ENCODE measurements at places on chromosomes 3 and 15.

DNA sequence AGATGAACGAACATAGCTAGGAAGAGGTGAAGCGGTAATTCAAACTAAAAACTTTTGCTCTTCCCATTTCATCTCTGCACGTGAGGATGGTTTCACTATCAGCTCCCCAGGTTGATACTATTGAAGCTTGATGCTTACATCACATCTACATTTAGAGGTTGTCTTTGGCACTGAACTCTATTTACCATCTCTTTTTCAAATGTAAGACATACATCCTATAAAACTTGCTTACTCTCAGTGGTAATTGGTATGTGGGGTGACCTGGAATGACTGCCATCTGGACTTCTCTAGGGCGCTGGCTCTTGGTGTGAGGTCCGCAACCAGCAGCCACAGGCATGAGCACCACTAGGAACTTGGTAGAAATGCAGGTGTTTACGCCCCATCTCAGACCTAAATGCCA is 118.1 kb downstream of the AKAP13 start:
- no peak for DNase-seq

DNA sequence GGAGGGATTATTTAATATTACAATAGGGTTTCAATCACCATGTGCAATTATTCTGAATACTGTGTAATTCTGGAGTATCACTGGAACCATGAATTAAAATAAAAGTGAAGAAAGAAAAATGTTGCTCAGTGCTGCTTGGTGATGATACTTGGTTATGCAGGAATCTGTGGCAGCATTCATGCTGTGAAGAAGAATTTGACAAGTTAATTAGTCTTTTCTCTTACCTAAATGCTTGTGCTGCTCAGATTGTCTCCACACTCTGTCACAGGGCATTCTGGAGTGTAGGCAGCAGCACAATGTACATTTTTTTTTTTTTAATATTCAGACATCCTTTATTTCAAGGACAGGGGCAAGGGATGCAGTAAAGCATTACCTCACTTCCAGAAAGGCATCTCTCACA is 749.3 kb upstream of the CADM2 start:
- DNase-seq = no peak

GRCh38 chr3:38689346-38689745 is 39.9 kb upstream of the SCN5A start:
- no peak for DNase-seq

- no peak for DNase-seq
Measured at GRCh38 chr3:175692256-175692655, 833.1 kb downstream of the NAALADL2 start.

DNA sequence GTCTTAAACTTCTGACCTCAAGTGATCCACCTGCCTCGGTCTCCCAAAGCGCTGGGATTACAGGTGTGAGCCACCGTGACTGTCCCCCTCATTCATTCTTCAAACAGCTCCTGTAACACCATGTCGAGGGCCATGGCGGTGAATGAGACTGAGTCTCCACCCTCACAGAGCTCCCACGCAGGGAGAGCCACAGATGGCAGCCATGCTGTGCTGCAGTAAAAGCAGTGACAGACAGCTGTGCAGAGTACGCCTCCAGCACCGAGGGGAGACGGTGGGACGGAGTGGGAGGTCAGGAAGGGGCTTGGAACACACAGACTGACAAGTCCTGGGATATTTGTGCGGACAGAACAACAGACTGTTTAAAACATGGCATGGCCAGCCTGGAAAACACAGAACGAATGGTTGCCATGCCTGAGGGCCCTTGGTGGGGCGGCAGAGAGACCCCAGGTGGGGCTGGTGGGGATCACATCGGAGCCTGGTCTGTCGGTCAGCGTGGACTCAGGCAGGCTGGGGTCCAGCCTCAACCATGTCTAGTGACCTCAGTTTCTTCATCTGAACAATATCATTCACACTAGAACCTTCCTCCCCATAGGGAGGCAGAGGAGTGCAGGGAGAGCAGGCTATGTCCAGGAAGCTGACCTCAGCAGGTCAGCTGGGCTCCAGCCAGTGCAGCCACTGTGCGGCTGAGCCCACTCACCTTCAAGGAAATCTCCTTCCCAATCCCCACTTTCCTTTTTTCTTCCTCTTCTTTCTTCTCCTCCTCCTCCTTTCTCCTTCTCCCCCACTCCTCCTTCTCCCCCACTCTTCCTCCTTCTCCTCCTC is 20.6 kb upstream of the LCTL start:
- DNase-seq = no peak

GRCh38 chr3:165390166-165390565 is 194.0 kb upstream of the SLITRK3 start:
- no peak for DNase-seq

- DNase-seq = no peak
Measured at GRCh38 chr3:8555725-8556472, 54.3 kb downstream of the LMCD1 start.

GRCh38 chr3:100024520-100025303 is 89.6 kb downstream of the FILIP1L start:
- DNase-seq = no peak

DNA sequence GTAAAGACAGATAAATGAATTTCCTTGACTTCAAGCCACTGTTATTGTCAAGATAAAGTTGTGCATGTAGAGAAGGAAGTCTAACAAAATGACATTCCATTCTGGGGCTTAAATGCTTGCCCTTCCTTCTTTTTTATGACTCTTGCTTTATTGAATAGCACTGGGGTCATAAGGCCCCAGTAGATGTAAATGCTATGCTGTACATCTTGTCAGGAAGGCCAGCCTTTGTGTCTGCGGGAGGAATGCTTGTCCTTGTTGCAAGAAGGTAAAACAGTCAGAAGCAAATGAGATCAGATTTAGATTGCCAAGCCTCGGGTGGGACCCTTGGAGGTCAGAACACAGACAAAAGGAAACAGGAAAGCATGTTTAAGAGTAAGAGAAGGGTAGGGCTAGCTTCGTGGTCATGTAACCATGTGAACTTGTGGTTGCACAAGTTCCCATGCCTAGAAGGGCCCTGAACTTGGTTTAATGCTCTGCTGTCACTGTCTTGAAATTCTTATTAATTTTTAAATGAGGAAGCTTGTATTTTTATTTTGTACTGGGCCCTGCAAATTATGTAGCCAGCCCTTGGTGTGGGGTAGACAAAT is 81.5 kb downstream of the PPM1L start:
- DNase-seq = peak; percentile 43

GRCh38 chr3:175267121-175267531 is 408.0 kb downstream of the NAALADL2 start:
- no peak for DNase-seq

- no peak for DNase-seq
Measured at GRCh38 chr15:61480295-61480694, 251.2 kb upstream of the RORA start.

DNA sequence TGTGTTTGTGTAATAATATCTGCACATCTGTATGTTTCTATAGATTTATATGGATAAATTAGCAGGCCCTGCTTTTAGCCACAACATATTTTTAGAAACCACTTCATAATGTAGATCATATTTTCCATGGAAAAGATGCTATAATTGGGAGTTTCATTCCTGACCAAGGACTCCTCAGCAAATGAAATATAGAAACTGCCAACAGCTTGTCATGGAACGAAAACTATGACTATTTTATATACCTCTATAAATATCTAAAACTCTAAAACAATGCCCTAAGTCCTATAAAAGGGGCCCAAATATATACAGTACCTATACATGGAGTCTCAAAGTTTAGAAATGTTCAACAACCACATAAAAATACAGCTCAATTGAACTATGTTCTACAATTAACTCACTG is 27.9 kb downstream of the EID1 start:
- DNase-seq = no peak

GRCh38 chr15:69703532-69704187 is 251.0 kb downstream of the RPLP1 start:
- DNase-seq = no peak

- no peak for DNase-seq
Measured at GRCh38 chr3:143605233-143605950, 242.9 kb downstream of the SLC9A9 start.

DNA sequence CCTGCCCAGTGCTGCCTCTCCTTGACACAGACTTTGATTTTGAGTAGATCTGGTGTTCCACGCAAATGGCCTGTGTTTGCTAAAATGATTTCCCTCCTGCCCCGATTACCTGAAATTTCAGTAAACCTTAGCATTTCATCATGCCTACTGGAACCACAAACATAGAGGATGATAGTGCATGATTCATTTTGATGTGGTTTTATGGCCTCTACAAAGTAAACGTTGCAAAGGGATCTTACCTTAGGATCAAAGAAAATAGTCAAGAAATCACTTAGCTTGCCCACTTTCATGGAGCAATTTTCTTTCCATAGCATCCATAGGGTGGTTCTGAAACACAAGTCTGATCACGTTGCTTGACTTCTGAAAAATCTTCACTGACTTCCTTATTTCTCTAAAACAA is 524.6 kb upstream of the ATP11B start:
- DNase-seq = no peak

- no peak for DNase-seq
Measured at GRCh38 chr3:127089486-127090145, 103.3 kb upstream of the PRR23E start.

DNA sequence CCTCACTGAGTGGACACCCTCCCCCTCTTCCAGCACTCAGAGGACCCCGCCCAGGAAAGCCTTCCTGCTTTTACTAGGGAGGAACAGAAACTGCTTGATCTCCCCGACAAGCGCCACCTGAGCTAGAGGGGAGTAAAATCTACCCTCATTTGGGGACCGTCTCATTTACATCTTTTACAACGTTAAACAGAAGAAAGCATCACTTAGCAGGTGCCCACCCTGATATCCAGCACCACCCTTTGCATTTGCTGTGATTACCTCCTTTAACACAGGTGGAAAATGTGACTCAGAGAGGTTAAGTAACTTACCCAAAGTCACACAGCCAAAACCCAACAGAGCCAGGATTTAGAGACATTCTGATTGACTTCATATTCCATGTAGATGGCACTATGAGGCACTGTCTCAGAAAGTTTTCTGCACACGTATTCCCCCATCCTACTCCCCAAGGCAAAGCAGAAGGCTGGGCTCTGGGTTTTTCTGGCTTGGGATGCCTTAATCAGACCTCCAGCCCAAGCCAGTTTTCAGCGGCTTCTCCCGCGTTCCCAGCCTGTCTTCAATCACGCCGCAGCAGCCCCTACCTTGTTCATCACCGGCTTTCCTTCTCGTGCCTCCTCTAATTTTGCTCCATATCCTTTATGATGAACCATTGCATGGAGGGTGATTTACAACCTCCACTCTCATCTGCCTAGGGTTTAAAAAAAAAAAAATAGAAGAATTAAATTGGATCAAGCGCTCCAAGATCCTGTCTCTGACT is 314.6 kb upstream of the PROK2 start:
- DNase-seq = no peak

GRCh38 chr3:53518495-53518981 is 24.1 kb downstream of the CACNA1D start:
- DNase-seq = peak; percentile 59

DNA sequence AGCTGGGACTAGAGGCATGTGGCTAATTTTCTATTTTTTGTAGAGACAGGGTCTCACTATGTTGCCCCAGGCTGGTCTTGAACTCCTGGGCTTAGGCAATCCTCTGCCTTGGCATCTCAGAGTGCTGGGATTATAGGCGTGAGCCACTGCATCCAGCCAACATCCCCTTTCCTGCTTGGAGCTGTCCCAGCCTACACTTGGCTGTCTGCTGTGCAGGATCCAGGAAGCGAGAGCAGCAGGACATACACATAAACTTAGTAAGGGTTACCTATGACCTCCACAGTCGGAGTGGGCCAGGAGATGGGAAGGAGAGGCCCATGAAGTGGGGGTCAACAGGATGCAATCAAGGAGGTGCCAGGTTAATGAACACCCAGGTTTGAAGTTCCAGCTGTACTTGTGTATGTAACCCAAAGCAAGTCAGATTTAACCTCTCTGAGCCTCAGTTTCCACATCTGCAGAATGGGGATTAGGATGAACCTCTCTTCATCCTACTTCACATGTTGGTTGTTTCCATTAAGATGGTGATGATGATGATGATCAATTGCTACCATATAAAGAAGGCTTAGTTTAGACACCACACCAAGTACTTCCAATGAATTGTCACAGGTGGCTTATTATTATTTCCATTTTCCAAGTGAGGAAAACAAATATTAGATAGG is 69.5 kb upstream of the OXTR start:
- DNase-seq = no peak

DNA sequence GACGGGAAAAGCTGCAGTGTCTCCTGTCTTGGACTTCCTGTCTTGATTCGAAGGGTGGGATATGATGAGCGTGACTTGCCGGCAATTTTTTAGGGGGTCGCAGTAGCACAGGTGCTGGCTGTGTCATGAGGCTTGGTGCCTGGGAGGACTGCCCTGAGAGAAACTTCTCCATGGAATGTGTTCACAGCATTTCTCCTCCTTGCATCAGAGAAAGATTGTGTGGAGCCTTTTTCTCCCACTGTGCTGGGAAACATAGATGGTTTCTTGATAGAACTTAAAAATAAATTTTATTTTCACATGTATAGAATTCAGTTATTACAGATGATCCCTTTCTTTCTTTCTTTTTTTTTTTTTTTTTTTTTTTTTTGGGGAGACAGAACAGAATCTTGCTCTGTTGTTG is 121.4 kb downstream of the KLHL25 start:
- DNase-seq = no peak

DNA sequence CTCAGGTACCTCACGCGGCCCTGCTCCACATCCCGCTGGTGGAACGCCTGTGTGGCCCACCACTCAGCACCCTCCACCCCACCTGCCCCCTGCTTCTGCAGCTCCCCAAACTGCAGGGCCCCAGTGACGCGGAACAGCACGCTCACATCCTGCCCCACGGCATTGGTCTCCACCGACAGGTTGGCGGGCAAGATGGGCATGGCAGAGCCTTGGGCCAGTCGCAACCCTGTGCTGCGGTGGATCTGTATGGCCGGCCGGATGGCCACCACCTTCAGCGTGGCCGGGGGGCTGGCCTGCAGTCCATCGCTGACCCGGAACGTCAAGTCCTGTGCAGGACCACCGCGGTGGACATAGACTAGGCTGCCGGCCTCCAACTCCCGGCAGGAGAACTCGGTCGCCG is 23.8 kb downstream of the CSPG4 start:
- DNase-seq = no peak

GRCh38 chr3:131082246-131082645 is 55.6 kb downstream of the NEK11 start:
- DNase-seq = no peak

DNA sequence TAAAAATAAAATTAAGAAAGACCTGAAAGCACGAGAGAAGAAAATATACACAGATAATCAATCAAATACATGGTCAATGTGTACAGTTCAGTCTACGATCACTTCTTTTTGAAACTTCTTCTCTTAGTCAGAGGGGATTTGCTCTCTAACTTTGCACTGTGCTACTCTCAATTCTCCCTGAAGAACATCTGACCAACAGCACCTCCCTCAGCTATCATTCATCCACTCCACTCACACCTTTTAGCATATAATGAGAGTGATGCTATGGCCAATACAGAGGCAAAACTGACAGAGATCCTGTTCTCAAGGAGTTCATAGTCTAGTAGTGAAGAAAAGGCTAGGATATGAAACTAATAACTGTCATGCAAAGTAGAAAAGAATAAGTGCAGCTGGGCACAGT is 45.9 kb downstream of the P3H2 start:
- no peak for DNase-seq

DNA sequence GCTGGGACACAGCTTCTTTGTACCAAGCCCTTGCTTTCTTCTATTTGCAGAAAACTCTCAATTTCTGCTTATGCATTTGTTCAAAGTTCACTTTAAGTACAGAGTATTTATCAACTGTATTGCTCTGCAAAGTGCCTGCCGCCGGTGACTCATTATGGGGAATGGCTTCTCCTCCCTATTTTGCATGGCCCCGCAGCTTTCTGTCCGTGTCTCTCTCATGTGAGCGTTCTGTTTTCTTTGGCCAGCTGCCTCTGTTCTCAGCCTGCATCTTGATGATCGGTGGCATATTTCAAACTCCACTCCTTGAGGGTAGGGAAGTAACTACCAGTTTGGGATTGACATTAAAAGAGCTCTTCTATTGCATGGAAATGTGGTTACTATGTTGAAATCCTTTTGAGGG is 28.6 kb upstream of the ST8SIA2 start:
- no peak for DNase-seq

Data from suppressor macrophage treated with lipopolysaccharide for 4 hours (primary cell).